Natural killer cell (primary cell): ENCODE measurements at places on chromosomes 1 and 21. TPM values are rescaled to one million over a fixed set of nuclear protein-coding genes. Genes with fewer than 3 reads are reported as not detected.

Gene CLEC20A
- total RNA-seq = not detected

Gene AGO3
- total RNA-seq = 49.0 TPM

Gene ADGRL4
- total RNA-seq = not detected

Gene ATP1A4
- total RNA-seq = not detected

Gene LRRIQ3
- total RNA-seq = 0.59 TPM

Gene KCNAB2
- total RNA-seq = 387 TPM

Gene CASZ1
- total RNA-seq = 83.0 TPM

Gene CHI3L2
- 17.0 TPM for total RNA-seq

Gene MAEL
- total RNA-seq = not detected

Gene LENEP
- total RNA-seq = not detected

Gene CTH
- total RNA-seq = 3.6 TPM

DNA sequence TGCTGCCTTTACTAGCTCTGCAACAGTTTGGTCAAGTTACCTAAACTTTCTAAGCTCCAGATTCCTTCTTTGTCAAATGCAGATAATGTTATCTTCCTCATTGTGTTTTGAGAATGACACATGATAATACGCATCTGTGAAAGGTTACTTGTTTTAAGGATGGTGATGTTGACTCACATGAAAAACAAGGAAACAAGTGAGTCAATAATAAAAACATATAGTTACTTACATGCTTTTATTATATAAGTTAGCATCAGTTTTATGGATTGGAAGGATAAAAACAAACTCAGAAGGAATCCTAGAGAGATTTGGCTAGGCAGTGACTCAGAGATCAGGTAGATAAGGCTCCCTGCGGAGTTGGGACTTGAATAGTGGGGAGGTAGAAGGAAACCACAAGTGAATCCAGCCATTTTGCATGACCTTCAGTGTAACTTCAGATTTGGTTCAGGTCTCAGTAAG, 144.6 kb downstream of the LMO4 start:
- no peaks in the 10 kb centered on the region for H3K36me3 ChIP-seq
- no peaks in the 10 kb centered on the region for H3K27me3 ChIP-seq
- no peaks in the 10 kb centered on the region for H3K4me1 ChIP-seq
- H3K4me3 ChIP-seq = no peak overlapping the region
- DNase-seq = no peak

- H3K36me3 ChIP-seq = no peaks in the 10 kb centered on the region
- no peak for DNase-seq
- no peak overlapping the region for H3K27ac ChIP-seq
- no peaks in the 10 kb centered on the region for H3K4me1 ChIP-seq
- no peak overlapping the region for H3K4me3 ChIP-seq
These were observed 472.0 kb downstream of the SMYD3 start for GRCh38 chr1:246035060-246035541.

- no peak for DNase-seq
- no peak overlapping the region for H3K4me3 ChIP-seq
- no peaks in the 10 kb centered on the region for H3K36me3 ChIP-seq
- H3K27ac ChIP-seq = no peak overlapping the region
These were observed 2.7 kb upstream of the CAPN2 start for GRCh38 chr1:223709598-223709997.

DNA sequence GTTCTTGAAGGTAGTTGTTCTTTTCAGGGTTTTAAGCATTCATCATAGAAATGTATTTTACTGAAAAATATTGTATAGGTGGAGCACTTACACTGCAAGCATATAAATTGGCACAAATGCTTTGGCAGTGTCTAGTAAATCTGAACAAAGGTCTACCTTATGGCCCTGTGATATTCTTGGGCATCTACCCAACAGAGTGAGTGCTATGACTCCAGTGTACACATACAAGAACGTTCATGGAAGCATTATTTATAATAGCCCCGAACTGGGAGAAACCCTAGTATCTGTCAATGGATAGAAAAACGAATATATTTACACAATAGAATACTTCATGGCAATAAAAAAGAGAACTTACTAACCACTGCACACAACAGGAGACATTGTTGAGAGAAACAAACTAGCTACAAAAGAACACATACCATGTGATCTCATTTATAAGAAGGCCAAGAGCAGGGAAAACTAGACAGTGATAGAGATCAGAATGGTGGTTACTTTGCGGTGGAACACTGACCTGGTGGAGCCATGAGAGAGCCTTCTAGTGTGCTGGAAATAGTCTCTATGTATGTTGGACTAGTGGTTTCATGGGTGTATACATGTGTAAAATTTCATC, 96.0 kb downstream of the MAB21L3 start:
- no peaks in the 10 kb centered on the region for H3K36me3 ChIP-seq
- no peak for DNase-seq
- no peak overlapping the region for H3K27ac ChIP-seq
- no peak overlapping the region for H3K4me3 ChIP-seq

- no peaks in the 10 kb centered on the region for H3K27me3 ChIP-seq
- peaks cover 1% of the 10 kb centered on the region for H3K4me1 ChIP-seq
- DNase-seq = no peak
- no peak overlapping the region for H3K27ac ChIP-seq
- peaks cover 21% of the 10 kb centered on the region for H3K36me3 ChIP-seq
- no peak overlapping the region for H3K4me3 ChIP-seq
These were observed 57.0 kb downstream of the MDM4 start for GRCh38 chr1:204572923-204573922.

DNA sequence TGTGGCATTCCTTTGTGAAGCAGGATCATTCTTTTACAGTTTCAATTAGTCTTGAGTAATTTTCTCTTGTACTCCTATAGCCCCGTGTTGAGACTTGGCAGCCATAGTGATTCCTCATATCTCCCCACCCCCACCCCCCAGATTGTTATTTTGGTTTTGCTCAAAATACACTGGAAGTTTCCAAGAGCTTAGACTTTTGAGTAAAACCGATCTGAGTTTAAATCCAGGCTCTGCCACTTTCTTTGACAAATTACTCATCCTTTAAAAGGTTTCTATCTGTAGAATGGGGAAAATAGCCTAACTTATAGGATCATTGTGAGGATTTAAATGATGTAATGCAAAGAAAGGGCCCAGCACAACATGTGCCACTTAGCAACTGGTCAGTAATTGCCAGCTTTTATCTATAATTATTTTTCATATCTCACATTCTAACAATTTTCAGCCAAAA, 53.1 kb upstream of the RC3H1 start:
- DNase-seq = no peak
- H3K27me3 ChIP-seq = no peaks in the 10 kb centered on the region
- H3K36me3 ChIP-seq = no peaks in the 10 kb centered on the region

GRCh38 chr1:155882235-155882634, 22.9 kb downstream of the SYT11 start:
- no peak overlapping the region for H3K27ac ChIP-seq
- DNase-seq = no peak
- peaks cover 20% of the 10 kb centered on the region for H3K36me3 ChIP-seq
- no peaks in the 10 kb centered on the region for H3K27me3 ChIP-seq

DNA sequence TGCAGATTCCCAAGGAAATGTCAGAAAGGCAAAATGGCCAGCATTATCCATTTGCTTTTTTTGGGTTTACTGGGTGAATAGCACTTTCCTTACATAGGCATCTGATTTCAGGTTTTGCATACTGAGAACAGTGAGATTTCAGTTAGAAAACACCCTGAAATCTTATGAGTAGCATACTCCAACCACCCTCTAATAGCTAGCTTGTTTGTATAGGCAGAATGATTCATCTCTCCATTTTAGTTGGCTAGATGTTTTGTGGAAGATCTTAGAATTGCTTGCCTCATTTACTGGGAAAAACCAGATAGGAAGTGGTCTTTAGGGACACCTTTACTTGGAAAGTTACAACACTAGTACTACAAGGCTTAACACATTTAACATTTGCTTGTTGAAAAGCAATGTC, 10.4 kb downstream of the KYAT3 start:
- H3K36me3 ChIP-seq = peaks cover 16% of the 10 kb centered on the region
- H3K27me3 ChIP-seq = no peaks in the 10 kb centered on the region
- no peak overlapping the region for H3K4me3 ChIP-seq
- no peak overlapping the region for H3K27ac ChIP-seq

DNA sequence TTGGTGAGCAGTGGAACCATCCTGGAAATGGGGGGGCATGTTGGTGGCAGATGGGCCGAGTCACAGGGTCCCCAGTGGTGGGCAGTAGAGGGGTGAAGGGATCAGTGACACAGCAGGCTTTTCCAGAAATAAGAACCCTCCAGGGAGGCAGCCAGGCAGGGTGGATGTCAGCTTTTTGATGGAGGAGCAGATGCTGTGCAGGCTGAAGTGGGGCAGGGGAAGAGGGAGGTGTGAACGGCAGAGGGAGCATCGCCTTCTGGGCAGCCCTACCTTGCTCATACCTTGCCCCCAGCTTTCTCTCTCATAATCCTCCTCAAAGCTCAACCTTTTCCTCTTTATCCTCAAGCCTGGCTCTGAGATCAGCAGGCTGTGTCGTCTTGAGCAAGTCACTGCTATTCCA, 131.8 kb upstream of the IPO9 start:
- no peak overlapping the region for H3K4me3 ChIP-seq
- no peak for DNase-seq
- no peak overlapping the region for H3K27ac ChIP-seq

DNA sequence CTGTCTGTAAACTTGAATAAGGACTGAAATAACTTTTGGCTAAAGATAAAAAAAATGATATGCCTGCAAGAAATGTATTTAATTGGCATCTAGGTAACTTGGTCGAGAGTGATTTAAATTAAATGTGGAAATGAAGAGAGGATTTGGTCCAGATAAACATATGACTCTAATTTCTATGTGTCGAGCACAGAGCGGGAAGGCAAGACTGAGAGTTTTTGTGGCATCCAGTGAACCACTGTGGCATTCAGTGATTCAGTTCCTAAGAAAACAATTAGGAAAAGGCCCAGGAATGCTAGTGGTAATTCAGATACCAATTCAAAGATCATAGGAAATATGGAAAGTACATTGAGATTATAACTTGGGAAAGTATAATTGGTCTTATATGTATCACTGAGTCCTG, 39.6 kb downstream of the PDE4B start:
- no peak overlapping the region for H3K4me3 ChIP-seq
- no peak for DNase-seq
- H3K27ac ChIP-seq = no peak overlapping the region
- H3K27me3 ChIP-seq = no peaks in the 10 kb centered on the region
- no peaks in the 10 kb centered on the region for H3K4me1 ChIP-seq

GRCh38 chr1:208808301-208808700, 564.1 kb upstream of the PLXNA2 start:
- H3K4me1 ChIP-seq = no peaks in the 10 kb centered on the region
- H3K27ac ChIP-seq = no peak overlapping the region
- no peaks in the 10 kb centered on the region for H3K36me3 ChIP-seq
- H3K27me3 ChIP-seq = no peaks in the 10 kb centered on the region
- DNase-seq = no peak

- H3K4me3 ChIP-seq = no peak overlapping the region
- no peak overlapping the region for H3K27ac ChIP-seq
- H3K36me3 ChIP-seq = no peaks in the 10 kb centered on the region
- no peaks in the 10 kb centered on the region for H3K27me3 ChIP-seq
- H3K4me1 ChIP-seq = no peaks in the 10 kb centered on the region
- no peak for DNase-seq
These were observed 27.2 kb downstream of the RASSF5 start for GRCh38 chr1:206534552-206534951.

GRCh38 chr21:20388400-20388799, 609.8 kb upstream of the NCAM2 start:
- no peaks in the 10 kb centered on the region for H3K4me1 ChIP-seq
- H3K36me3 ChIP-seq = no peaks in the 10 kb centered on the region
- no peak for DNase-seq
- no peak overlapping the region for H3K4me3 ChIP-seq
- no peak overlapping the region for H3K27ac ChIP-seq
